ENCODE measurements at places on chromosomes 1 and 21.
A peak's percentile ranks its signal among the peaks of the same experiment; 100 is the strongest.

DNA sequence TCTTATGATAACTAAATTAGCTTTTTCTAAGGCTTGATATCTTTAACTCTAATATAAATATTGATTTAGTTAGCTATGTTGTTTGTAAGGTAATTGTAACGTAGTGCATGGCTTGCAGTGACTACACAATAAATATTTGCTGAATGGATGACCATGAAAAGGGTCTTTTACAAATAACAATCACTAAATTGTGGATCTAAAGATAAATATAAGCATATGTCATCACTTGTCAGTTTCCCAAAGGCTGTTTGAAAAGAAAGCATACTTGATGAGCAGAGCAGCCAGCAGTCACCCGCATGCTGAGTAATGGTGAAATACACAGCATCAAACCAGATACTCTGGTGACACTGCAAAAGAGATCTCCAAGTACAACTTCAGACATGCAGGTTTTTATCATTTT lies 92.5 kb upstream of the FMN2 start:
- DNase-seq, result no peak

DNA sequence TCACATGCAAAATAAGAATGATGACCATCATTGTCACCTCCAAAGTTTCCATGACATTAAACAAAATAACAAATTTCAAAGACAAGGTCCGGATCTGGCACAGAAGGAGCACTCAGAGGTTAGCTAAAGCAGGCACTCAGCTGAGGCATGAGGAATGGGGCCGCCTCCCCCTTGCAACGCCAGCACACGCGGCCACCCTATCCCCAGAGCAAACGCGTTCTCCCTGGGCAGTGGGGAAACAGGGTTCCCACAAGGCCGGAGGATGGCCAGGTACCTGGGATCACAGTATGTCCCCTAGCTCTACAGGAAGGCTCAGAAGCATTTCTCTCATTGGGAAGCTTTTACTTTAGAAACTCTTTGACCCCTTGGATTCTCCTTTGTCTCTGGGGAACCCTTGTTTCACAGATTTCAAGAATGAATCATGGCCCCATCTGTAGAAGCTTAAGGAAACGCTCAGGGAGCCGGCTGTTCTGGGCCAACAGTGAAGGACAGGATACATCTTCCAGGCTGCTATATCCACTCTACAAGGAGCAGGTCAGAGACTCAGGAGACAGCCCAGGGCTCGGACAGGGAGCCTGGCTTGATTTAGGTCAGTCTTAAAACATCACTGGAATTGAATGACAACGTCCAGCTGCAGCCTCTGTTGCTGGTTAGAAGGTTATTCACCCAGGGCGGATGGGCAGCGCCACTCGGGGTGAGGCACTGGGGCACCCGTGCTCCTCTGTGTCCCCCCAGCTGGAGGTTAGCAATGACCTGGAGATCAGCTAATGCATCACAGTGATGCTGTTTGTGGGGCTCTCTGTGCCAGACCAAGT lies 496.4 kb downstream of the NPHP4 start:
- DNase-seq, result no peak

DNA sequence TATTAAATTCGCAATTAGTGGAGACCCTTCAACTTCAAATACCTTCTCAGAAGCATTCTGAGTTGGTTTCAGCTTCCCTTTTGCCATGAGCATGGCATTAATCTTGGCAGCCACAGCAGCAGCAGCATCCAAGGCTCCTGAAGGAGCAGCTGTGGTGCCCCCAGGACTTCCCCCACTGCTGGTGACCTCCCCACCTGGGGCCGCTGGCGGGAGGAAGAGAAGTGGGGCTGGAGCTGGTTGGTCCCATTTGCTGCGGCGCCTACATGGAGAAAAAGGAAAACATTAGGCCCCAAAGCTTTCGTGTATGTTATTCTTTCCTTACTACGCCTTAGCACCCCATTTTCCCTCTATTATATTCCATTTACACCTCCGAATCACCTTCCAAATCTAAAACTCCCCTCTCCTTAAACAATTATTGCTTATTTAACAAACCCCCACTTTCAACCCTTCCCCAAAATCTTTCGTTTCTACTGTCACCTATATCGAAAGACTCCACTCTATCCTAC lies 569 bp downstream of the KHDC4 start:
- DNase-seq, result no peak

- DNase-seq, result no peak
Measured at GRCh38 chr1:20395255-20395654, 90.8 kb downstream of the CAMK2N1 start.

GRCh38 chr1:107551456-107551855 lies 410.6 kb downstream of the NTNG1 start:
- DNase-seq, result no peak

GRCh38 chr1:7002728-7003127 lies 217.5 kb downstream of the CAMTA1 start:
- no peak for DNase-seq

GRCh38 chr1:154666051-154666790 lies 58.2 kb upstream of the ADAR start:
- DNase-seq, result peak; percentile 83

GRCh38 chr1:180842052-180842451 lies 70.6 kb upstream of the KIAA1614 start:
- no peak for DNase-seq

- peak; percentile 11 for DNase-seq
Measured at GRCh38 chr1:209585672-209586071, 2.2 kb downstream of the CAMK1G start.

- no peak for DNase-seq
Measured at GRCh38 chr1:228500143-228500734, 13.1 kb downstream of the RNF187 start.

- peak; percentile 47 for DNase-seq
Measured at GRCh38 chr1:27416387-27417111, 24.1 kb downstream of the GPR3 start.

GRCh38 chr1:234737967-234738314 lies 128.0 kb upstream of the IRF2BP2 start:
- no peak for DNase-seq

GRCh38 chr1:222522105-222522915 lies 25.6 kb downstream of the HHIPL2 start:
- DNase-seq, result no peak

- DNase-seq, result no peak
Measured at GRCh38 chr1:169287280-169287679, 80.3 kb downstream of the NME7 start.

- DNase-seq, result no peak
Measured at GRCh38 chr1:83872515-83872914, 126.4 kb downstream of the TTLL7 start.

DNA sequence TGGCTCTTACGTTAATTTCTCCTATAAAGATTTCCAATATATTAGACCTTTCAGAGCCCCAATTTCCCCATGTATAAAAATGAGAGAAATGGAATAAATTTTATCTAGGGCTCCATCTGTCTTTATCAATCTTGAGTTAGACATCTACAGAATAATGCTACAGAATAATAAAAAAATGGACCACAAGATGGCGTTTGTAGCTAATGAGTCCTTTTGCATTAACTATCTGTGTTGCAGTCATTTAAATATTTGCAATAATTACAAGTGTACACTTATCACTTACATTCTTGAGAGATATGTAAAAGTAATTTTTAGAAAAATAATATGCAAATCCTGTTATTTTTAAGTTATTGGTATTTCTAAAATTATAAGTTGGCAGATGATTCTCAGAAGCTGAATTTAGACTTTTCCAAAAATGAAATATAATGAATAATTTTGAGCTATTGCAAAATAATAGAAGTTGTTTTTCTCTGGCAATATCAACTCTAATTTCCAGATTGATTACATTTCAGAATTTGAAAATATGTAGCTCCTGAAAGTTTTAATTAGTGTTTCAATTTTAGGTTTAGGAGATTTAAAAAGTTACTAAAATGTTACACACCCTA lies 87.7 kb downstream of the SNX7 start:
- no peak for DNase-seq

GRCh38 chr1:110280126-110280525 lies 59.1 kb upstream of the RBM15 start:
- DNase-seq, result no peak

- no peak for DNase-seq
Measured at GRCh38 chr1:226964611-226965486, 24.8 kb downstream of the COQ8A start.

DNA sequence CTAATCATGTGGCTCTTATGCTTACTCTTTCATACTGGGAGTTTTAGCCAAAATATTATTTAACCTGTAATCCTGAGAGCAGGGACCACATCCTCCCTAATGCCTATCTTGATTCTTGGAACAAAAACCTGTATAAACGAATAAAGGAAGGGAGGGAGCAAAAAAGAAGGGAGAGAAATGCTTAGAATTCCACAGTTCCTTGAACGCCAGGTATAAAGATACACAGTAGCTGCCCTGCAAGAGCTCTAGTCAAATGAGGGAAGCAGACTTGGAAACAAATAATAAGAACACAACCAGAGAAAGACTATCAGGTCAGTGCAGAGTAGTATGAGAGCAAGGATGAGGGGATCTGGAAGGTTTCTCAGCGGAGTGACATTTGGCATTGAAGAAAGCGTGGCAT lies 116.3 kb downstream of the SLC30A10 start:
- DNase-seq, result no peak

DNA sequence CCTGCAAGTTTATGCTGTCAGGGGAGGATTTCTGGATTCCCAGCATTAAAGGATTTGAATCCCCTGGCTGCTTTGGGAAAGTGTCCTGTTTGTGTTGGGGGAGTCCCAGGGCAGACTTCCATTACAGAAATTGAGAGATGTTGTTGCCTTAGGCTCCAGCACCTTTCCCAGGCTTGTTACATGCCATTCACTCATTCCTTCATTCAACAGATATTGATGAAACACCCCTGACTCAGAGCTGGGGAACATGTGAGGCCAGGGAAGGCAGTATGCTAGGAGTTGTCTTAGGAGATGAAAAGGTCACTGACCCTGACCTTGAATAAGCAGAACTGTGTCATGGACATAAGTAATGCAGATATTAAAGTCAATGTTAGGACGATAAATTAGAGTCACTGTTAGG lies 161.7 kb downstream of the NTMT2 start:
- no peak for DNase-seq

DNA sequence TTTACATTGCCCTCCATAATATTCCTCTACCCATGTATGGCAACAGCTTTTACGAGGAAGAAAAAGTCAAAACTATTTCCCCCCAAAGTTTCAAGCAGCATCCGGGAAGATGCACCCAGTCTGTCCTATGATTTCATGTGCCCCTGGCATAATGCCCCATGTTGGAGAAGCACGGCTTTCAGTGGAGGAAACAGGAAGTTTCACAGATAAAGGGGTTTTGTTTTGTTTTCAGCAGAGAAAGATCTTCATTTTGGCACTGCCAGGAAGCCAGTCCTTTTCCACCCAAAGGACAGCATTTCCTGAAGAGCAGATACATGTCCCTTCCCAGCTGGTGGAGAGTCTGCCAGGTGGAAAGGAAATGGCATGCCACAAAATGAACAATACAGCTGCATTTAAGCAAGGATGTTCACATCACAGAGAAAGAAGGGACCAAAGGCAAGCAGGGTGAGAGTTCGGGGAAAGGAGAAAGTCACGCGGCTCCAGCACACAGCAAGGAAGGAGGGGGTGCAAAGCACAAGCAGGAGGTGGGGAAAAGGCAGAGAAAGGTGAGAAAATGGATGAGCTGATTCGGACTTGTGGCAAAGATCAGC lies 95.3 kb upstream of the HIVEP3 start:
- DNase-seq, result no peak

GRCh38 chr1:1167841-1168450 lies 5.7 kb upstream of the TTLL10 start:
- DNase-seq, result no peak

DNA sequence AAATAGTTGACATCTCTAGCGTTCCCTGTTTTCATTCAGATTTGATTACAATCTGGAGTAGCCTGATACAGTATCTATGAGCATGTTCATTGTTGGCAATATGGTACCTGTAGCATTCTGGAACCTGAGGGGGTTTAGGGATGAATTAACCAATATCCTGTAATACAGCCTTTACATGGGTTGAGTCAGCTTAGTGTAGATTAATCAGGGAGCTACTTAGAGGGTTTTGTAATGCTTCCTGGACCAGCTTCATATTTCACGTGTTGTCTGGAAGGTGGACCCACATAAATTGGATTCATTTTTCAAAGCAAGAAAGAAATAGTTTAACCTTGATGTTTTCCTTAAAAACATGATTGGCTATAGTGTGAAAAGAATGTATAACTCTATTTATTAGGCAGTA lies 3.6 kb downstream of the OTUD3 start:
- DNase-seq, result no peak

DNA sequence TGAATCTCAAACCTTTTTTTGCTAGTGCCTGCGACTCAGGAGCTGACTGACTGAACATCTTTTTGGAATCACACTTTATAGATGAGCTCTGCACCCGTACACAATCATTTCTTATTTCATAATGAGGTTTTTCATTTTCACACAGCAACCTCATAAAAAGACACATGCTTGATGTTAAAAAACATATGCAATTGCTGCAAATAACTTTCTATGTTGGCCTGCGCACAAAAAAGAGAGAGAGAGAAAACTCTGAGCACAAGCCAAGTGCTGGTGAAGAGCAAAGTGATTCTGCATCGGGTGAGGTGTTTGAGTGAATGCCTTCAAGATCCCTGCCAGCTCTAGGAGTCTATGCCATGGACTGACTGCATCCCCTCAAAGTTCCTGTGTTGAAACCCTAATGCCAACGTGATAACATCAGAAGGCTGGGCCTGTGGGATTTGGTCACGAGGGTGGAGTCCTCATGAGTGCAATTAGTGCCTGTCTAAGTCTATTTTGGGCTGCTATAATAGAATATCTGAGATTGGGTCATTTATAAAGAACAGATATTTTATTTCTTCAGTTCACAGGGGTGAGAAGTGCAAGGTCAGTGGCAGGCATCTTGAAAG lies 36.6 kb downstream of the C1orf87 start:
- no peak for DNase-seq

DNA sequence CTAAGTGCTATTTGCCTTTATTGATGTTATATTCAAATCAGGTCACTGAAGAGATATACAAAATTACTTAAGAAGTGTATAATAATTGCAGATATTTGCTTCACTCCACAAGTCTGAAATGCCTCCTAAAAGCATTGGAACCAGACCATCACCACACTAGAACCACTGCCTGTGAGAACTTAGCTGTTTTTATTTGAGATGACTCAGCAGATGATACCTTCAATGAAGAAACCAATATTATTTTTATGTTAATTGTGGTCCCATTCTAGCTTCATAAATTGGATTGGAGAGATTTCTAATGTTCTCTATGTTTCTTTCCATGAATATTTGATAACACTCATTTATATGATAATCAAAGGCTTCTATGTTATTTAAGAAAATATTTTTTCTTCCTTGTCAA lies 740.6 kb downstream of the KCNT2 start:
- DNase-seq, result no peak

- no peak for DNase-seq
Measured at GRCh38 chr1:11505591-11506538, 26.9 kb downstream of the DISP3 start.

- DNase-seq, result no peak
Measured at GRCh38 chr1:223301371-223301770, 62.6 kb downstream of the SUSD4 start.

DNA sequence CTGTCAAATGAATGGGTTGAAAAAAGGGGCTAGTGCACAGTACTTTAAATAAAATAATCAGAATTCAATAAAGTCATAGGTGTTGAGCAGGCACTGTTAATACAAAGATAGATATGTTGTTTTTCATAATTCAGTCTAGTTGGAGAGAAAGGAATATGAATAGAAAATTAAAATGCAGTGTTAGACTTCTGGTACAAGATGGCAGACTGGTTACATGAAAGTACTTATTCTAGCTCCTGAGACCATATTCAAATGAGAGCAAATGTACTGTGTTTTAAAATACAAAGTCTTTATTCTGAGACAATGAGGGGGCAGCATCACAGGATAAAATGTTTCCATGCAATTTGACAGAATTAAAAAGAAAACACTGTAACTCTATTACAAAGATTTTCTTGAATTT lies 542.1 kb downstream of the COL11A1 start:
- DNase-seq, result no peak

Measured in WERI-Rb-1 (cell line).